ENCODE measurements at places on chromosomes 12 and 14.

DNA sequence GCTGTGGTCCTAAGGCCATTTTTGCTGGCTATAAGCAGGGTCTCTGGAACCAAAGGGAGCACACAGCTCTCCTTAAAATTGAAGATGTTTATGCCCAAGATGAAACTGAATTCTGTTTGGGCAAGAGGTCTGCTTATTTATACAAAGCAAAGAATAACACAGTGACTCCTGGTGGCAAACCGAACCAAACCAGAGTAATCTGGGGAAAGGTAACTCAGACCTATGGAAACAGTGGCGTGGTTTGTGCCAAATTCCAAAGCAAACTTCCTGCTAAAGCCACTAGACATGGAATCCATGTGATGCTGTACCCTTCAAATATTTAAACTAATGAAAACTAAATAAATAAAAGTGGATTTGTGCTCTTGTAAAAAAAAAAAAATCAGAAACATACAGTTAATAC lies 29.6 kb upstream of the BICDL1 start:
- no peak for DNase-seq

DNA sequence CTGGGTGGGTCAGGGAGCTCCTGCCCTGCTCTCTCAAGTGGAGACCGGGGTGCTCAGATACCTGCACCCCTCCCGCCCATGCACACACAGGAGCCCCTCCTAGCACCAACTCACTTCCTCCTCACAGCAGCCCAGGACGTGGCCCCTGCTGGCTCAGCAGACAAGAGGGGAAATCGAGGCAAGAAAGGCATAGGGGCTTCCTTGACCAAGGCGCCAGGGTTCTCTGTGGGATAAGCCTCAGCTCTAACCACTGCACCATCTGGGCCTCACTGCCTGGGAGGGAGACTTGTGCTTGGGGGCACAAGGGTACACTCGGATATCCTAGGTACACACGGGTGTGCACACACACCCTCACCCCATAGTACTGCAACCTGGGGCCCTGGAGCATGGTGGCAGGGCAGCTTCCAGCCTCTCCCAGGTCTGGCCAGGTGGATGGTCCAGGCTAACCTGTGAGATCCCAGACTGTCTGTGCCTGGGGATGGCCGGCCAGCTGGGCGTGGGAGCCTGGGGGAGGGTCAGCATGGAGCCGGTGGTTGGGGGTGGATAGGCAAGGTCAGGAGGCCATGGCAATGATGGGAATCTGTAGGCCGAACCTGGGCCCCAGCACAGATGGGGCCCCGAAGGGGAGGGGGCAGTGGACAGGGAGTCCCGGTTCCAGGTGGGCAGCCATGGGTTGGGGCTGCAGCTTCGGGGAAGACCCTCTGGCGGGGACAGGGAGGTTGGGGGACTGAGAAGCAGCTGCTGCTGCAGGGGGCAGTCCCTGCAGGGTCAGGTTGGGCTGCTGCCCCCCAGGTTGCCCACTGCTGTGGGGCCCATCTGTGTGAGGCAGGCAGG lies 312.4 kb downstream of the TMEM121 start:
- no peak for DNase-seq

DNA sequence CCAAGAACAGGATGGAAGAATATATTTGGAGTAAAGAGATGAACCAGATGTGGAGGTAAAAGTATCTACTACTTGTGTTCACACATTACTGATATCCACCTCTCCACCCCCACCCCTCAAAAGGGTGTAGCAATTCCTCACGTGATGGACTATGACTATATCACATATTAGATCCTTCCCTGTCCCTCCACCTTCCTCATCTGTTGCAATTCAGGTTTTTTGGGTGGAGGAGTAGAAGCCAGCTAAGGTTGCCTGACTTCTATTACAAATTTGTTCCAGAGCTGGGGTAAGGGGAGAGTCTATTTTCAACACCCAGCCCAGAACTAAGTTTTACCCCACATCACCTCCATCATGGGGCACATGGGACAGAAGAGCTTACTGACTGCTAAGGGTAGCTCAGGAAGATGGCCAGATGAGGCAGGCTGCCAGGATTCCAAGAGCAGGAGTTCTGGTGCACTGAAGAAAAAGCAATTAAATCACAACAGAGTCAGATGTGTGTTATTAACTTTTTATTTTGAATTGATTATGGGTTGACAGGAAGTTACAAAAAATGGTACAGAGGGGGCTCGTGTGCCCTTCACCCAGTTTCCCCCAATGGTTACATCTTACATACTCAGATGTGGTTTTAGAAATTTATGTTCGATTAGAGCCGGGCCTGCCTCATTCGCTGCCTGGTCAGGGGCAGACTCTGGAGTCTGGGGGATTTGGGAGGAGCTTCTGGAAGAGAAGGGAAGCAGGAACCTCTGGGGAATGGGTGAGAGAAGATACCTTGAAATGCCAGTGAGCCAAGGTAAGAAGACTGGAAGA lies 2.1 kb downstream of the RNASE13 start:
- DNase-seq = no peak

DNA sequence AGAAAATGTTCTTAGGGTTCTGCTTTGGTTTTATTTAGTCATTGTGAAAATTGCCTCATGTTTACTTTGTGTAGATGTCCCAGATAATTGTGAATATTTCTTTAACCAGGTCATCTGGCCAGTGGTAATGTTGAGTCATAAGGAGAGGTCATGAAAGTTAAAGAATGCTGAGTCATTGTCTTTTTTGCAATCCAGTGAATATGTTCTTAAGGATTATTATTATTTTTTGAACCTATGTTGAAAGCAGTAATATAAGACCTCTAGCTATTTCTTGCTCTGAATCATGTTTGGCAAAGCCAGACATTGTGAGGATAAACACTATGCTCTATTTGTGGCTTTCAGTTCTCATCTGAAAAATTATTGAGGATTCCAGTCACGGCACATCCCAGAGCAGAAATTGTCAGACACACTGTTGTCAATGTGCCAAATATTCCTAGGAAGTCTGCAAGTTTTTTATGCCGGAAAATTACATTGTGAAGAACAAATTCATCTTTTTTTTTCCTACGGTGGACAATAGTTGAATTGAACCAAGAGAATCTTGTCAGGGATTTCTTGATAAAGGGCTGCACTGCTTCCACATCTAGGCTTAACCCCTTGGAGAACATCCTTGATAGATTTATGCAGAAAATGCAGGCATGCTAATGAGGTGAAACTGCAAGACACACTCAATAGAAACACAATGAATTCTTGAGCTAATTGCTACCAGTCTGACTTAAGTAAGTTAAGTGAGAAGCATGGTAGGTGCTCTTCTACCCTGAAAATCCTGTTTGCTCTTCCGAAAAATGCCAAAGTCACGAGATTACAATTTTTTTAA lies 369.6 kb downstream of the ATP23 start:
- no peak for DNase-seq

- no peak for DNase-seq
Observed at GRCh38 chr14:72801381-72801812, 92.5 kb downstream of the DPF3 start.

- no peak for DNase-seq
Observed at GRCh38 chr12:9866860-9867269, 2.3 kb downstream of the CLEC2B start.
